NCI-H1048 (cell line): ENCODE measurements at places on chromosomes 4 and X.

- no peak for DNase-seq
These were observed 2.6 kb downstream of the PNCK start for GRCh38 chrX:153670748-153671588.

GRCh38 chrX:33840176-33840575 lies 291.9 kb downstream of the FAM47A start:
- DNase-seq = no peak

DNA sequence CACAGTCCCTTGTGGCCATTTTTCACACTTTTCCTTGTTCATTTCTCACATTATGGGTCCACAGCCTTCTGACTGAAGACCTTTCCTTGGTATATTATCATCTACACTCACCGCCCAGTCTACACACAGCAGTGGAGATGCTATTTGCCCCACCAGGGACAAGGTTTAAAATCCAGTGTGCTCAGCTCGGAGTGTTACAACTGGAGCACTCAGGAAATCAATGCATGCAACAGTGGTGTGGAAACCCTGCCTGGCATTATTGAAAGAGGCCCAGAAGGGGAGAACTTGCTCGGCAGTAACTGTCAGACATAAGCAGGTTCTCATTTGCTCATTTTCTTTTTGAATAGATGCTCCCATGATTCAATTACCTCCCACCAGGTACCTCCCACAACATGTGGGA lies 340.9 kb downstream of the DHRSX start:
- no peak for DNase-seq

GRCh38 chr4:160372390-160372789 lies 1269.5 kb downstream of the RAPGEF2 start:
- no peak for DNase-seq

DNA sequence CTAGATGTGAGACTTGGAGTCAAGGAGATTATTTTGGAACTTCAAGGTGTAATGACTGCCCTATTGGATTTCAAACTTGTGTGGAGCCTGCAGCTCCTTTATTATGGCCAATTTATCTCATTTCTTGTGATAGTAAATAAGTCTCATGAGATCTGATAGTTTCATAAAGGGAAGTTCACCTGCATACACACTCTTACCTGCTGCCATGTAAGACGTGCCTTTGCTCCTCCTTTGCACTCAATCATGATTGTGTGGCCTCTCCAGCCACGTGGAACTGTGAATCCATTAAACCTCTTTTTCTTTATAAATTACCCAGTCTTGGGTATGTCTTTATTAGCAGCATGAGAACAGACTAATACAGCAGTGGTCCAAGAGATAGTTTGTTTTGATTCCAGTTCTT lies 19.1 kb downstream of the PF4 start:
- no peak for DNase-seq

DNA sequence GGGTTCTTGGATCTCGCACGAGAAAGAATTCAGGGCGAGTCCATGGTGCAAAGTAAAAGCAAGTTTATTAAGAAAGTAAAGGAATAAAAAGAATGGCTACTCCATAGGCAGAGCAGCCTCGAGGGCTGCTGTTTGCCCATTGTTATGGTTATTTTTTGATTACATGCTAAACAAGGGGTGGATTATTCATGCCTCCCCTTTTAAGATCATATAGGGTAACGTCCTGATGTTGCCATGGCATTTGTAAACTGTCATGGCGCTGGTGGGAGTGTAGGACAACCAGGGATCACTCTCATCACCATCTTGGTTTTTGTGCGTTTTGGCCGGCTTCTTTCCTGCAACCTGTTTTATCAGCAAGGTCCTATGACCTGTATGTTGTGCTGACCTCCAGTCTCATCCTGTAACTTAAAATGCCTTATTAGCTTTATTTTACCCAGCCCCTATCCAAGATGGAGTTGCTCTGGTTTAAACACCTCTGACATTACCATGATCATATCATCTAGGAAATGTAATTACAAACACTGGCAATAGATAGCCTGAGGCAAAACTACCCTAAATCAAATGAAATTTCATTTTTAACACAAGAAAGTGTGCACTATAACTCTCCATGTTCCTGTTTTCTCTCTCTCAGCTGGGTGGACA lies 94.3 kb upstream of the ATXN3L start:
- no peak for DNase-seq

GRCh38 chr4:141375855-141376254 lies 155.2 kb downstream of the ZNF330 start:
- no peak for DNase-seq

DNA sequence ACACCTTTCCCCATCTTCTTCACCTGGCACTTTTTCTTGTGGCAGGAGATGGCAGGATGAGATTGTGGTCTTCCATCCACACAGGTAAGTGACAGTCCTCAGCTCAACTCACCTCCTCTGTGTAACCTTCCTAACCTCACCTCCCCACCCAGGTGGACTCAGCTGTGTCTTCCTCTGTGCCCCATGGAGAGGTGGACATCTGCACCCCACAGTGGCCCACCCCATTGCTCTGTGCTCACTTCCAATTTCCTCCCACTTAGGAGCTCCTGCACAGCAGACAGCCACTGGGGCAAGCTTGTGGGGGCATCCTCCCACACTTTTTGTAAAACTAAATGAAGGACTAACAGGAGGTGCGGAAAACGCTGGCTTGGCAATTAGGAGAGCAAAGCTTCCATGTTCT lies 61.6 kb downstream of the MSX1 start:
- DNase-seq = no peak

DNA sequence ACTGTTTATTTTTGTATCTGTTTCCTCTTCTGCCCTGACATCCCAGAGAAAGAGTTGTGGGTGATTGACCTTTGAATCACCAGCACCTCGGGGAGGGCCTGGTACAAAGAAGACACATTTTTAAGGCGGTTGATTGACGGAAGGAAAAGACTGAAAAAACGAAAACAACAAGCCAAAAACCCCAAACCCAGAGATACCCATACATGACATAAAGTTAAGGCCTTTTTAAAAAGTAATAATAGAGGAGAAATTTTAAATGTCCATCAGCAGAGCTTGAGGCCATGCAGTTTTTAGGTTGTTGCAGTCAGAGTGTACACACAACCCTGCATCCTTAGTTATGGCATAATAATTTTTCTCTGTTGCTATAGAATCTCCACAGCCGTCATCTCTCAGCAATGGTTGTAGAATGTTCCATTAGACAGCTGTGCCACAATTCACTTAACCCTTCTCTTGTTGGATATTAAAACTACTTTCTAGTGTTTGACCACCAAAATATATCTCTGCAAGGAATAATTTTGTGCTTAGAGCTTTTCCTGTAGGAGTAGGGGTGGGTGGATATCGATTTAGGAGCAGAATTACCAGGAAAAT lies 110.2 kb downstream of the GNL3L start:
- DNase-seq = no peak

DNA sequence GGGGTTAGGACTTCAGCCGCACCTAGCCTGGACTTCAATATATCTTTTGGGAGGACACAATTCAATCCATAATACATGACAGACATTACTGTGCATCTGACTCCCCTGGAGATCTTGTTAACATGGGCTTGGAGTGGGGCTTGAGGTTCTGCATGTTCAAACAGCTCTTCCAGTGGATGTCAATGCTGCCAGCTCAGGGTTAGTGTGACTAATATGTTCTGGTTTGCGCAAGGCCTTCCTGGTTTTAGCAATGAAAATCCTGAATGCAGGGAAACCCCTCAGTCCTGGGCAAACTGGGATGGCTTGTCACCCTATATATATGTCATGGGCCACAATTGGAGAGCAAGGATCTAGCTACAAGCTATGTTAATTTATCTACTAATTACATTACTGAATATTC lies 2.7 kb upstream of the TSPAN7 start:
- DNase-seq = no peak

DNA sequence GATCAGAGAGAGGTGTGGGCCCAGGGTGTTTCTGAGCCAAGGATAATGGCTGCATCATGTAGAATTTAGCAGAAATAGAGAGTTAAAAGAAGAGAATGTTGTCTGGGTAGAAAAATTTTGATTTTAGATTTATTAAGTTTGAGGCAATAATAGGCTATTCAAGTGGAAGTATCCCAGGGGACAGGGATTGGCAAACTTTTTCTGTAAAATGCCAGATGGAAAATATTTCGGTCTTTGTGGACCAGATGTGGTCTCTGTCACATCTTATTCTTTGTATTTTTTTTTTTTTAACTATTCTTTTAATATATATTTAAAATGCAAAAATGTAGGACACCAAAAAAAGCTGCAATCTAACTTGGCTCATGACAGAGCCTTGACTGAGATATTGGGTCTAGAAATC lies 33.1 kb downstream of the IL15 start:
- DNase-seq = no peak

DNA sequence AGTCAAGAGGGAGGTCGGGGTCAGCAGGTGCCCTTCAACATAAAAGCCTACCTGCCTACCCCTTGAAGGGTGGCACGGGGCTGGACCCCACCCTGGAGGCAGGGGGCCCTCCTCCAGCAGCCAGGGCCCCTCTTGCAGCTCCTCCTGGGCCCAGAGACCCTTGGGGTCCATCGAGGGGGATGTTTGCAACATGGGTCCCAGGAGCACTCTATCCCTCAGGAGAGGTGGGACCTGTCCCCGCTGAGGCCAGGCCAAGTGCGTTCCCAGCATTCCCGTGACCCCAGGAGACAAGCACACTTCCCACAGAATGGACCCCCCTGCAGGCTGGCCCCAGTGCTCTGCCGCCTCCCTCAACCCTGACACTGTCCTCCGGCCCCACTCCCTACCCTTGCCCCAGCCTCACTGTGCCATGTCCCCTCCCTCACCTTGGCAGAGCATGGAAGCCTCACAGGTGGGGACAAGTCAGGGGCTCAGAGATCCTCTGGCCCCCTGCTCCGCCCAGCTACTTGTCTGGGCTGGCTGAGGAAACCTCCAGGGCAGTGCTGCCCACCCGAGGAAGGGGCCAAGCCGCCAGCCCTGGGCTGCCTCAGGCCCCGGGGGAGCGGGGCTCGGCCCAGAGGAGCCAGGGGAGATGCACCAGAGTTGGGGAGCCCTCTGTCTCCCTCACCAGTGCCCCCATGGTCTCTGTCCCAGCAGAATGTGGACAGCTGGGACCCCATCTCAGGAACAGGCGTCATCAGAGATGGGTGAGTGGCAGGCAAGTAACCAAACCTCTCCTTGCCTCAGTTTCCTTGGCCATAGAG lies 2.2 kb downstream of the MXD4 start:
- no peak for DNase-seq

GRCh38 chr4:28686618-28687017 lies 1826.0 kb downstream of the STIM2 start:
- no peak for DNase-seq

GRCh38 chr4:100428051-100428450 lies 89.8 kb downstream of the EMCN start:
- no peak for DNase-seq

DNA sequence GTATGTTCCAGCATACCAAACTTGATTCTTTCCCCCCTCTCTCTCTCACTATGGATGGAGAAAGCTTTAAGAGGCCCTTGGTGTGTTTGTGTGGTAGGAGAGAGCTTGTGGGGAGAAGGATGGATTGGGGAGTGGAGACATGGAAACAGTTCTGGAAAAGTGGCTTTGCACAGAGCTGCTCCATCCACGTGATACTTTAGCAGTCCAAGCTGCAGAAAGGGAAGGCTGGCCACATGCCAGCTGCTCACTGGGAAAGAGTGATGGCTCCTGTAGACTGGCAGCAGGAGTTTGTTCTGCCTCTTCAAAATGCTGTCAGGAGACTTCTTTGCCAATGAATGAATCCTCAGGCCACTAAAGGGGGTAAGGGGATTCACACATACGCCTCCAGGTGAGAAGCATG lies 21.7 kb upstream of the SEC24B start:
- DNase-seq = no peak

DNA sequence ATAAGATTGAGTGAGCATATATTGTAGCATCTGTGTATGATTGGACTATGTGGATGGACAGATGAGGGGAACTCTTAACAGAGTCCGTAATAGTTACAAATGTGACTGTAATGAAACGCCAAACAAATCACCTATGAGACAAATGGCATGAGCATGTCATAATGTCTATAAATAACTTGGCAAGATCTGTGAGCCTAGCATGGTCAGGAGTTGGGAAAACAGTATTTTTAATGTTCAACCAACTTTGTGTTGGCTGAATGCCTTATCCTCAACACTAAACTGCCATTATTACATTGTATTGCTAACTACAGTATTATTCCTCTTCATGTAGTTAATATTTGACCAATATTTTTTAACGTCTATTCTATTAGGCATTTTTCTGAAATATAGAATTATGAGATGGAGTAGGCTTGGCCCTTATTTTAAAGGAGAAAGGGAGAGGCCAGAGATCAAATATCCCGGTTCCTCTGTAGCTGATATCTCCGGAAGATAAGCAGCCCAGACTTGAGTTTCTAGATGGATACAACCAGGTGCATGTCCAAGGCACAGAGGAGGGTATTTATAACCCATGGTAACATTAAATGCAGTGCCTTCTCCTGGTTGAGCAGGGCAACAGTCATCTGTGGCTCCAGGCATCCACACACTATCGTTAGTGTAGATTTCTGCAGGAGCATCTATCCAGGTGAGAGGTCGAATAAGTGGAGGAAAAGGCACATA lies 32.7 kb downstream of the PF4 start:
- DNase-seq = no peak
